ENCODE measurements at places on chromosomes 3 and 15.

DNA sequence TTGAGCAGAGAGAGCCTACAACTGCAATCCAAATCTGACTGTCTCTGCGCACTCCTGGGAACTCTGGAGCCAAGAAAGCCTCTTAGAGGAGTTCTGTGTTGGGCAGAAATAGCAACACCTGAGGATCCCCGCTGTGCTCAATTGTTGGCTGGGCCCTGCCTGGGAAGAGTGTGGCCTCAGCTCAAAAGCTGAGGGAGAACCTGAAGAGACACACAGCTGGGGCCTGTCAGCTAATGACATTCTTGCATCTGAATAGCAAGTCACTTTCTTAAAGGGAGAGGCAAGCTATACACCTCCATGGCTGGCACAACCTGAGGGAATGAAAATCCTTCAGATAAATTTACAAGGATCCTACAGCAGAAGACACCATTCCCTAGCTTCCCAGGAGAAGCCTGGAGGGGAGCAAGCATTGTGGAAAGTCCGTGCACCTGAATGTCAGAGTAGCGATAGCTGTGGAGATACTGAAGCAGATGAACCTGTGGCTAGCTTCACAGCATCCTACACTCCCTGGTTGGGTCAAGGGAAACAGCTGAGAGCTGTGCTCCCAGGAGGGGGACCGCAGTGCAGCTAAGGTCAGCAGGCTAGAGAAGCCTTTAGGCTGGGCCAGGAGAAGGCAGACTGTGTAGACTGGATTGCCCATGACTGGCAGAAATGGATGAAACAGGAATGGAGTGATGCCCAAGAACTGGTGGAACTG, 159.9 kb upstream of the PFN2 start:
- no peak for DNase-seq

- DNase-seq = no peak
These were observed 581 bp downstream of the SH3BP5 start for GRCh38 chr3:15331606-15332404.

DNA sequence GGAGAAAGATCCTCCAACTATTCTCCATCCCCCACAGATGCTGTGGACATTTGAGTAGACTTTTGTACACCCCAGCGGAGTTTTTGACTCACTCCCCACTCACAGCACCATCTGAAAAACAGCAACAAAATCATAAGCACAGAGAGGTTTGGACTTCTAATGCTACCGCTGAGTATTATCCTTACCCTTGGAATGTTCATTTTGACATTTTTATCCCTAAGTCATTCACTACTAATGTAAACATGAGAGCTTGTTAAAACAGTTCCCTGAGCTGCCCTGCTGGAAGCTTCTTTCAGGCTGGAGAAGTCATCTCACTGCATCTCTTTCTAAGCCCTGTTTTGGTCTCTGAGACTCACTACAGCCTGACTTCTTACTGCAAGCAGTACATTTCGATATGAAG, 1045.9 kb downstream of the MCTP2 start:
- DNase-seq = no peak

GRCh38 chr3:133853925-133854227, 41.8 kb downstream of the RAB6B start:
- DNase-seq = no peak

DNA sequence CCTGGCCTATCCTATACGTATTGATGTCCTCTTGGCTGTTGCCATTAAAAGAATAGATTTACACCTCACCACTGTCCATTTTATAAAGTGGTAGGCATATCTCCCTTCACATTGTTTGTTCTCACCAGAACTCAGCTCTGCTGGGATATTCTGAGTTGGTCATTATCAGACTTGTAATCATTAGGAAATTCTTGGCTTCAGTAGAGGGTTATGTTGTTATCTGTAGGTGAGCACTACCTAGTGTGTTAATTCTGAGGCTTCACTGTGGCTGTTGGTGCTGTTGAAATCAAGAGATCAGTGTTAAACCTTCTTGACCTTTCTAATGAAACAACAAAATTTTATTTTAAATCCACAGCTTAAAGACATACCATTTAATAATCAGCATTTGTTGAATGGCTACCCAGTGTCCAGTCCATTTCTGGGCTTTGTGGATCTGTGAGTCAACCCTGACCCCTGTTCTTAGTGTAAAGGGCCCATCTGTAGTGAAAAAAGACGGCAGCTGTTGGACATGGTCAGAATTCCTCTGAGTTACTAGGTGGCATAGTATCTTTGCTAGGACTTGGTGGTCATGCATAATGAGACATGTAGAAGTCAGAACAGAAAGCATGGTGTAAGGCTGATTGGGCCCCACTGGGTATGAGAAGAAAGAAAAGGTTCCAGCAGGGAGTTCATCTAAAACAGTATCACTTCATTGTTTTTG, 32.9 kb upstream of the P4HTM start:
- DNase-seq = no peak

DNA sequence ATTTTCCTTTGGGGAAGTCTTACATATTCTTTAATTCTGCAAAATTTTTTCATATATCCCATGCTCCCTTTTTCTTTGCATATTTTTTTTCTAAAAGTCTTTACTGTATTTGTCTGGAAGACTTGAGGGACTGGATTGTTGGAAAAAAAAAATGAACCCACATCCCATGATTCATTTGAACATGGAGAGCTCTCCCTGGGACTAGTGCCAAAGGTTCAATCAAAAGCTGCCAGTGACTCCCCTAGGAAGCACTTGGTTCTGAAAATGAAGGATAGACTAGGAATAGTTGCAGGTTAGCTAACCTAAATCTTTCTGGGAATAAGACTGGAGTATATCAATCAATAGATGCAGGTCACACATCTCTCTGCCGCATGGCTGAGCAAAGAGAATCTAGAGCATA, 16.4 kb upstream of the BNC1 start:
- no peak for DNase-seq

GRCh38 chr15:101641129-101641764, 10.9 kb downstream of the TM2D3 start:
- peak; percentile 30 for DNase-seq

DNA sequence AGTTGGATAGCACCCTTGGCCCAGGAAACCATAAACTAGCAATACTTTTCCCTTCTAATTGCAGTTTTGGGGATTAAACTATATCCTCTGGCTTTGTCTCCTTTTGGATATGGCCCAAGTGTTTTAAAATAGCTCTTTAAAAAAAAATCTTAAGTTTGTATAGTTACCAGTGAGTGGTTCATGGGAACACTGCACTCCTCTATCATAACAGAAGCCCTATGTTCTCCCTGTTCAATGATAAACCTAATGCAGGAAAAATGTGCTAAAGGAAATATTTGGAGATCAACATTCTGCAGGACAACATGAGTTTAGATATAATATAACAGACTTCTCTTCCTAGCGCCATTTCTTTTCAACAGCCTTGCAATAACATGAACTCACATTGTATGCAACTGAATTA, 13.1 kb downstream of the MRPL47 start:
- DNase-seq = no peak

DNA sequence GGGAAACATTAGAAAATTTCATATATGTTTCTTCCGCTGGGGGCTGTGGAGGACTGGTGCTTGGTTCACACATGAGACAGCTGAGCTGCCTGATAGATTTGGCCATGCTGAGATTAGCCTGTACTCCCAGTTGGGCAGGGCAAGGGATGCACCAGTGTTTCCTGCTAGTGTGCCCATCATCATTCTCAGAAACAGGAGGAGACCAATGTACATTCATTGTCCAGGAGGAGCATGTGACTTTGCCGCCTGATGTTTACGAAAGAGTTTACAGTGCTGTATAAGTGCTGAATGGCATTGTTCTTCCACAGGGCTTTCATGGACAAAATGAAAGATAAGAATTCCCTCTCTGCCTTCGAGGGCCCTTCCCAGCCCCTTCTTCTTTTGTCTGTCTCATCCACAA, 311.1 kb upstream of the THBS1 start:
- DNase-seq = no peak

GRCh38 chr3:111238885-111239284, 167.3 kb downstream of the NECTIN3 start:
- no peak for DNase-seq

Measured in stimulated activated CD4-positive, alpha-beta T cell treated with anti-CD3 and anti-CD28 coated beads, Interleukin-12 subunit alpha, Interleukin-12 subunit beta, amount 100 ng/mL, for 24 hours (primary cell).